D341Med (cell line): ENCODE measurements at places on chromosomes 12 and 14.
A peak's percentile ranks its signal among the peaks of the same experiment; 100 is the strongest.

DNA sequence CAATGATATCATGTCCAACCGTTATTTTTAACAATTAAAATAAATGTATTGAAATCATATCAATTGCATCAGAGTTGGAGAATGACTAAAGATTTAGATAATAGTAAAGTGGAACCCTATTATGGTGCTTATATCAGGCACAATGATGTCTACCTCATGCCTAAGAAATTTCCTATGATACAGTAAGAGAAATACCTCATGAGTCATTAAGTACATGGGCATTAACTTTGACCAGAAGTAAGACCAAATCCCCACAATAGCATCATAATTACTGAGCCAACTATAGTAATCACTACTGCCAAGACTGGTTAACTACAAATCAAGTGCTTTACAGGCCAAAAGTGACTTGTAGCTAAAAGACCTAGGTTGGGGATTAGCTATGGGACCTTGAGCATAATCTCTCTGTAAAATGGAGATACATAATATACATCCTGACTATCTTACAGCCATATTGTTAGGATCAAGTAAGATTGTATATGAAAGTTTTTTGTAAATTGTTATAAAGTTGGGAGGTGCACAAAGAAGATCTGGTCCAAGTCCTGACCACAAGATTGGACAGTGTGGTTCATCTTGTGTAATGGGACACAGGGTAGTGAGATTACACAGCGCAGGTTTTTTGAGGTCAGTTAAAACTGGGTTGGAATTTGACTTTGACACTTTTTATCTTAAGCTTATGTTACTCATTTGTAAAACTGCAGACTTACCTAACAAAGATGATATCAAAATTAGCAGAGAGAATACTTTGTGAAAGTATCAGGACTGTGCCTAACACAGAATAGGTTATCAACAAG is 60.5 kb downstream of the ERGIC2 start:
- DNase-seq: no peak

DNA sequence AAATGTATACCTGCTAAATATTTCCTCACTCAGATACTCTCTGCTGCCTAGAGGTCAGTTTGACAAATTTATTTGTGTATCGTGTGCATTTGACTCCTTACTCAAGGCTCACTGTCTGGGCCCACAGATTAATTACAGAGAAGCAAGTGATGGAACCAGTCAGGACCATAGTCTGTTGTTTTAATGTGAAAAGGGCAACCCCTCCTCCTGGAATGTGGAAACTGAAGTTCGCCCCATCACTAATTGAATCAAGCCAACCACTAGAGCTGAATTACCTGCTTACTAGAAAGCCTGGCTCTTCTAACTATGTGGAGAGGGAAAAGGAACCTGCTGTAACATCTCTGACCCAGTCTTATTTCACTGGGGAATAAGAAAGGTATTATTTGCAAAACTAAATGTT is 199.9 kb upstream of the KRR1 start:
- no peak for DNase-seq

GRCh38 chr12:14216405-14217294 is 148.8 kb upstream of the ATF7IP start:
- no peak for DNase-seq

GRCh38 chr12:118727196-118727978 is 254.0 kb upstream of the SRRM4 start:
- DNase-seq: no peak

- DNase-seq: peak; percentile 29
Observed at GRCh38 chr12:82942991-82943401, 256.3 kb downstream of the TMTC2 start.

DNA sequence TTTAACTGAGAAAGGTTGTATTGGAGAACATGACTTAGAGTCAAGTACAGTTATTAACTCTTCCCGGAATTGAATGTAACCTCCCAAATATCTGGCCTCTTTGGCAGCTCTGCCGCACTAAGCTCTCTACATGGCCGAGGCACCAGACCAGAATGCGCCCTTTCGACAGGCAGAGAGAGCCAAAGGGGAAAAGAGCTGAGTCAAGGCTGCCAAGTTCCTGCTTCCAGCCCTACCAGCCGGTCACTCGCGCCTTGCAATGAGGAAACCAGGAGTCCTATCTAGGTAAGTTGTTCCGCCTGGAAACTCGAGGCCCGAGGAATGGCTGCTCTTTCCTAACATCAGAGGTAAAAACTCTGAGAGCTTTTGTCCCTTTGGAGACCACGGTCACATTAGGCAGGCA is 172.2 kb downstream of the BRMS1L start:
- DNase-seq: no peak

- DNase-seq: no peak
Observed at GRCh38 chr12:124174451-124175348, 120.2 kb upstream of the RFLNA start.

GRCh38 chr14:96999654-97000155 is 202.5 kb downstream of the VRK1 start:
- DNase-seq: no peak

- no peak for DNase-seq
Observed at GRCh38 chr12:11681207-11681606, 31.7 kb downstream of the ETV6 start.

DNA sequence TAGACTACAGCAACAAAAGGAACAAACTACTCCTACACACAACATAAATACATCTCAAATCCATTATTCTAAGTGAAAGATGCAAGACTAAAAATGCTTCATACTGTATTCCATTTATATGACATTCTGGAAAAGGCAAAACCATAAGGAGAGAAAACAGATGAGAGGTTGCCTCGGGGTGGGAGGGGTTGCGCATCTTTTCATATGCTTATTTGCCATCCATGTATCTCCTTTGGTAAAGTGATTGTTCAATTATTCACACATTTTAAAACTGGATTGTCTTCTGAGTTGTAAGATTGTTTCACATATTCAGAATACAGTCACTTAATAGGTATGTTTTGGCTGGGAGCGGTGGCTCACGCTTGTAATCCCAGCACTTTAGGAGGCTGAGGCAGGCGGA is 5.1 kb upstream of the TMEM263 start:
- DNase-seq: no peak

DNA sequence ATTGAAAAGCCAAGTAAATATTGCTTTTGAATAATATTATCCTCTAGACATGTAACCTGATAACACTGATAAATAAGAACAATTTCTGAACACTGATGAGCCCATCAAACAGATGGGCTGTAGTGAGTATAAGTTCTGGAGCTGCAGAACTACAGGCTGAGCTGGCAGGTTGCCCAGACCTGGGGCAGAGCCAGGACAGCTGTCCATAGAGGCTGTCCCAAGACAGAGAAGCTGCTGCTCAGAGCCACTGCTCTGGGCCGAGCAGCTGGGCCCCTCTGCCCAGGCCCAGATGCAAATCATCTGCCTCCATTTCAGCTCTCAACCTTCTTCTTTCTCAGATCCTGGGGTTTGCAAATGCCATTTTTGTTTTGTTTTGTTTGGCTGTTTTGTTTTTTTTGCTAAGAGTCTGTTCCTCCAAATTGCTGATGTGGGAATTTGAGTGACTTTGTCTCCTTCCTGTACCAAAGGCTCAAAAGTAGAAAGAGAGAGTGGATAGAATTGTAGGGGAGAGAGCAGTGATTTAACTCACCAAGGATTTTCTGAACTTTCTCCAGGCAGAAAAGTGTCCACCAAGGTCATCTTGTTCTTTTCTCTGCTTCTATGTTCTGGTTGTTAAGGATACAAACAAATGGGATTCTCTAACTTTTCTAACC is 4.0 kb upstream of the TESPA1 start:
- DNase-seq: peak; percentile 52

- no peak for DNase-seq
Observed at GRCh38 chr12:50665170-50665569, 98.7 kb upstream of the ATF1 start.

DNA sequence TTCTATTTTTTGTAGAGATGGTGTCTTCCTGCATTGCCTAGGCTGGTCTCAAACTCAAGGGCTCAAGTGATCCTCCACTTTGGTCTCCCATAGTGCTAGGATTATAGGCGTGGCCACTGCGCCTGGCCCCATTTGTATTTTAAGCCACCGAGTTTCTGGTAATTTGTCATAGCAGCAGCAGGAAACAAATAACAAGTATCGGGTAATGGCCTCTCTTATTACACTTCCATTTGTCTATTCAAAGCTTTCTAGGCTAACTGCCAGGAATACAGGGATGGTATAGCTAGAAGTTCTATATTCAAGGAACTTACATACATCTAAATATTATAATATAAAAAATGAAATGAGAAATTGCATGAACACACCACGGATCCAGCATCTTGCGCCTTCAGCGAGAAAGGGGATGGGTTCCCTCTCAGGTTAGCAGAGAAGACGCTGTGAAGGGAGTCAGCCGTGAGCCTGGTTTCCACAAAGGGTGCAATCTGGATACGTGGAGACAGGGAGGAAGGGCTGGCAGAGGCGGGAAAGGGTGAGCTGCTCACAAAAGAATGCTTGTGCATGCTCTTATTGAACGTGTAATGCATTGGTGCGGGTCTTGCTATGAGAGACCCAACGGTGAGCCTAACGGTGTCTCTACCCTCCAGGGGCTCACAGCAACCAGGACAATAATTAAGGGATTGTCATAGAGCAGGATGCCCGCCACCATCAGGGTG is 9.5 kb downstream of the BDKRB1 start:
- DNase-seq: no peak

DNA sequence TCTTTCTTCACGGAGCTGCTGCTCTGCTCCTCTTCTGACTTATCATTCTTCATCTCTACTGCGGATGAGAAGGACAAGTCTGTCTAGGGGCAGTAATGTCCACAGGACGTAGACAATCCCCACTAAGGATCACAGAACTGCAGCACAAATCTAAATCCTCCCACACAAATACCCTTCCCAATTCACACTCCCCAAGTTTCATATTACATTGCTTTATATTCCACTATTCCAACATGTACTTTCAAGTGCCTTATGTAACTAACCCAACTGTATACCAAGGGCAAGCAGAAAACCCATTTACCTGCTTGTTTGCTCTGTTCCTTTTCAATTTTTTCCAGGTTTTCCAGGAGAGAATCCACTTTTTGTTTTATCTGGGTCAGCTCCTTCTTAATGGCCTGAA is 55.6 kb upstream of the OR5AU1 start:
- no peak for DNase-seq

DNA sequence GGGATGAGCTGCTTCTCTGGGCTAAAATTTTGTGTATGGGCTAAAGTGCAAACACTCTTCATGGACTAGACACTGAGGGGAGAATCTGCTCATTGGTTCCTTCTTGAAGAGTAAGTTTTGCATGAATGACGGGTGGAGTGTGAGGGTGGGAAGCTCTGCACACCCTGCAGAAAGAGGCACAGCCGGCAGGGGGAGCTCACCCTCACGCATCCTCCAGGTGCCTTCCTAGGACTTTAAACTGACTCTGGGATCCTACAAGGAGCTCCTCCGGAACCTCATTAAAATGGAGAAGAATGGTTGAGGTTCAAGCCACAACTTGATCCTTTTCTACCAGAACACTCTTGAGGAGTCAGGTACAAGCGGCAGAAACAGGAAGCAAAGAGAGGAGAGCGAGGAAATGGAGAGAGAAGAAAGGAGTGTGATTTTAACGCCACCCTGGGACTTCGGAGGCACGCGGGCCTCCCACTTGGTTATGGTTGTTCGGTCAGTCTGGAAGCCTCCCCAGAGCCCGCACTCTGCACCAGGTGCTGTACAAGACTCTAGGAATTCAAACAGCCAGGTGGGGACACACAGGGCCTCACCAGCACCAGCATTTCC is 87.5 kb downstream of the SETD3 start:
- peak; percentile 82 for DNase-seq

DNA sequence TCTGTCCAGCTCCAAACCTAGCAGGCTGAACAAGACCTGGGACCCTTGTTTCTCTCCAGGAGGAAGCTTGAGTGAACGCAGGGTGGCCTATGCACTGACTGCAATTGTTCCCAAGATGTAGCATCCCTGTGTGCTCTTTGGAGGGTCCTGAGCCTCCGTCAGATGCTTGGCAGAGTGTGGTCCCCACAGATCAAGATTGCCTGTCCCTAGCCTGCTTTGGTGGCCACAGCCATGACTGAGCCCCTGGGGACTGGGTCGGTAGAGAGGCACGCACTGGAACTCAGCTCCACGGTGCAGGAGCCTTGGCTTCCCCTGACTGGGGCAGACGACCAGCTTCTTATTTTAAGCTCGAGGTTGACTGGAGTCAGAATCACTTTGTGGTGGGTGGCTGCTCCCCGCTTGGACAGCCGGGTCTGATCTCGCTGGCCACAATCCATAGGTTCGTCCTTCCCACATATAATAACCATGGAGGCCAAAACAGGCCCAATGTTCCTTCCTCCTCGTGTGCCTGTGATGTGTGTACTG is 97.8 kb downstream of the LGMN start:
- DNase-seq: no peak

GRCh38 chr14:59363531-59364226 is 101.5 kb downstream of the GPR135 start:
- no peak for DNase-seq

GRCh38 chr14:90740081-90740480 is 76.1 kb downstream of the TTC7B start:
- peak; percentile 25 for DNase-seq

DNA sequence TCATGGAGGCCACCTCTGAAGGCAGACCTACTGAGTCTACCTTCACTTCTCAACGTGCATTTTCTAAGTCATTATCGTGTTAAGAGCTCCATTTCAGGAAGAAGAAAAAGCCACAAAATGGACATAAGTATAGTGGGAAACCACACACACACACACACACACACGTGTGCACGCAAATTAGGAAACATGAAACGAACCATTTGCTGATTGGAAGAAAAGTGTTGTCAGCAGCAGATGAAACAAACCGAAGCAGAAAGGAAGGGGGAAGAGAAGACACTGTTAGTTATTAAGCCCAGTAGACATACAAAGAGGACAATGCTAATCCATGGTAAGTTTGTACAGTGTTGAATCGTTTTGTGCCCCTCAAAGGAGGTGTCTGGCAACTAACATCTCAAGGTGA is 9.9 kb upstream of the VPS33A start:
- DNase-seq: no peak

DNA sequence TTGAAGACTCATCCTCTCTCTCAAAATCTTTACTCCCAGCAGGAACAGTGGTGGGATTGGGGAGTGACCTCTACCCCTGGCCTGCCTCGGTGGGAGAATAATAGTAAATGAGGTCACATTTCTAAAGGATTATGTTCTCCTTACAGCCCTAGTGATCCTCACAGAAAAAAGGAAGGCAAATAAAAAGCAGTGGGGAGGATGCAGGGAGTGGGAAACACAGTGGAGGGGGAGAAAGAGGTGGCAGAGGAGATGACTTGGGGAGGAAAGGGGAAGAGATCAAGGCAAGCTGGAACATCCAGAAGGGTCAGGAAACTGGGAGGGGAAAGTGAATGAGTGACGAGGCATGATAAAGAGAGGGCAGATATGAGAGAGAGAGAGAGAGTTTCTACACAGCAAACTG is 8.3 kb upstream of the SYNDIG1L start:
- DNase-seq: no peak

GRCh38 chr14:84409435-84409834 is 1120.5 kb upstream of the FLRT2 start:
- DNase-seq: no peak

- no peak for DNase-seq
Observed at GRCh38 chr14:72196237-72197015, 264.2 kb downstream of the RGS6 start.

- DNase-seq: no peak
Observed at GRCh38 chr12:129459886-129460285, 443.9 kb downstream of the TMEM132D start.

- DNase-seq: peak; percentile 58
Observed at GRCh38 chr12:5171701-5172100, 128.0 kb downstream of the KCNA5 start.
